ENCODE measurements at places on chromosomes 5 and 9.

DNA sequence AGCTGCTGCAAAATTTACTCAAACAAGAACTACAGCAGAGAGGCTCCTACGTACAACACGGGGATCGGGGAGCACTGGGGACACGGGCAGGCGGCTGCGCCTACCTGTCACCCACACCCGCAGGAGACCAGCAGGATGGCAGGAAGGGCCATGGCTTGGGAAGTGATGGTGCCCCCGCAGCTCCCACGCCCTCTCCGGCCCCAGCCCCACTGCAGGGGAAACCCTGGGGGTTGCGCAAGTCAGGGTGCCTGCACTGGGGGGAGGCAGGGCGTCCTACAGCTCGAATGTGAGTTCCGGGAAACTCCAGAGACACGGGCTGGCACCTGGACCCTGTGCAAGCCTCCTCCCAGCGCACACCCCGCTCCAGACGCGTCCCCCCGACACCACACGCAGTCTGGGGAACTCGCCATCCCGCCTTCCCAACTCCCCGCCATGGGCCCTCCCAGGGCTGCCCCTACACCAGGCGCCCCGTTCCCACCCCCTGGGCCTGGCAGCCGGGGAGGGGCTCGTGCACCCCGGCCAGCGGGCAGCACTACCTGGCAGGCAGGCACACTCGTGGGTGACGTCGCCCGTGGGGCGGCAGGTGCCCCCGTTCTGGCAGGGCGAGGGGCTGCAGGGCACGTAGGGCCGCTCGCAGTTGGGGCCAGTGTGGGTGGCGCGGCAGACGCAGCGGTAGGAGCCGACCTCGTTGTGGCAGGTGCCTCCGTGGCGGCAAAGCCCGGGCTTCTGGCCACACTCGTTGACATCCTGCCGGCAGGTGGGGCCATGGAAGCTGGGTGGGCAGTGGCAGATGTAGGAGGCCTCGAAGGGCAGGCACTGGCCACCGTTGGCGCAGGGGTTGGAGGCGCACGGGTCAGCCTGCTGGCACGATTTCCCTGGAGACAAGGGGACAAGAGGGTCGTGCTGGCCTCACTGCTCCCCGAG lies 23.3 kb downstream of the NOTCH1 start:
- DNase-seq, result no peak

- no peak for DNase-seq
These were observed 29.7 kb upstream of the SMIM32 start for GRCh38 chr5:136222580-136223235.

GRCh38 chr9:81685763-81686613 lies 3.4 kb downstream of the TLE1 start:
- no peak for DNase-seq

DNA sequence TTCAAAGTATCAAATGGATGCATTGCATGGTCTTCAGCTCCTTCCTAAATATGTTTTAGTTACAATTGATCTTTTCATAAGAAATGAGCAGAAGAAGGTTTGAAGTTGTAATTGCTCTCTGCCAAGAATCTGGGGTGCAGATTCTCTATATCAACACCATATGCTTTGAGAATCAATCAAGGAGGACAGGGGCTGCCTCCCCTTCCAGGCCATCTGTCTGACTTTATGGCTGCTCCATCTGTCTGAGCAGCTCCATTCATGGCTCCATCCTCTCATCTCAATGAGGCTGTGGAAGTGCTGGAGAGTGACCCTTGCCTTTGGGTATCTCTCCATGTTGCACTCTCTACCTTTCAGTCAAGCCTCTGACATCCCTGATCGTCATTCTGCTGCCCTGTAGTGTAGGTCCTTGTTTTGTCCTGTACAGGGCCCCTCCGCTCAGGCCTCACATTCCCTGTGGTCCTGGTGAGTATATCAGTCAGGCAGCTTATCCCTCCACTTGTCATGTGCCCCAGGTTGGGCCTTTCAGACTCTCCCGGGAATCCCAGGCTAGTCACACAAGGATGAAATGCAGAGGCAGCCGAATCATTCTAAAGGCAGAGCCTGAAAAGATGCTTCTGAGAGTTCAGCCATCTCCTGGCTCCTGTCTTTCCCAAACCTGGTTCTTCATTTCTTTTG lies 14.0 kb upstream of the SV2C start:
- DNase-seq, result no peak
